ENCODE measurements at places on chromosomes 6 and 20. TPM values are rescaled to one million over a fixed set of nuclear protein-coding genes. Genes with fewer than 3 reads are reported as not detected.

DNA sequence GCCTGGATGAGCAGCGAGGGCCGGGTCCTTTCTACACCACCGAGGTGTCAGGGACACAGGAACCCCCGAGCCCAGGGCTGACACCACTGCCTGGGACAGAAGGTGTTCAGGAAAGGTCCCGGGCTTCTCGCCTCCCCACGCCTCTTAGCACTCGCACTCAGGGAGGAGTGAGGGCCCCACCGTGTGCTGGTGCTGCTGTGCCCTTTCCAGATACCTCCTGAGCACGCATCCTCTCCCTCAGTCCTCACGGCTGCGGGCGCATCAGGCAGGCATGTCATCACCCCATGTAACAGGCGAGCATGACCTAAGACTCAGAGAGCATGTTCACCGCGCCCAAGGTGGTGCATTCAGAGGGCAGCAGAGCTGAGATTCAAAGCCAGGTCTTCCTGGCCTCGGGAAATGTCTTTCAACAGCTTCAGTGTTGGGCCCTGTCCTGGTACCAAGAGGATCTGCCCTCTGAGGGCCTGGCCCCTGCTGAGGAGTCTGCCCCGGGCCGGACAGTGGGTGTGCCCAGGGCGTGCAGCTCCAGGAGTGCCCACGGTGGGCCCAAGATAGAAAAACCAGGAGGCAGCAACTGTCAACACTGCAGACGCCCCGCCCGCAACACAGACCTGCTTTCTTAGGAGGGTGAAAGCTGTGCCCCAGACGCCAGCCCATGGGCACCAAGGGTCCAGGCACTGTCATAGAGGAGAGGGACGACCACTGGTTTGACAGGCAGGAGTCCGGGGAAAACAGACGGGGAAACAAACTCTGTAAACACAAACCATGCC lies 29.2 kb downstream of the TGM2 start:
- no peak for DNase-seq

GRCh38 chr6:39197922-39198500 lies 31.3 kb downstream of the KCNK5 start:
- no peak for DNase-seq

GRCh38 chr6:143694560-143694959 lies 16.8 kb downstream of the PHACTR2 start:
- no peak for DNase-seq

DNA sequence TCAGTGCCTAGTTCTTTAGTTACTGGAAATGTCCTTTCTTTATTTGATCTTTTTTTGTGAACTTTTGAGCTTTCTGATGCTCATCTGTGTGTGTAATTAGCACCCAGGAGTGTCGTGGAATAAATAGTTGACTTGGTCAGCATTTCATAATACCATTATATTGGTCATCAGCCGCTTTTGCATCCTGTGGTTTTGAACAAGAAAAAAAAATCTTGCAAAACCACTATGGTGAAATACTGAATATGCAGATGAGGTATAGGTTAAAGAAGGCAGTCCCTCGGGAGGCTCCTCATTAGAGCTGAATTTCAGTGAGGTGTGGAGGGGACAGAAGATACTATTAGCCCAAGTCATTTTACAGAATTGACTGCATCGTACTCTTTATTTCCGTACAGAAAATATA lies 90.1 kb downstream of the FOXO3 start:
- DNase-seq = no peak

DNA sequence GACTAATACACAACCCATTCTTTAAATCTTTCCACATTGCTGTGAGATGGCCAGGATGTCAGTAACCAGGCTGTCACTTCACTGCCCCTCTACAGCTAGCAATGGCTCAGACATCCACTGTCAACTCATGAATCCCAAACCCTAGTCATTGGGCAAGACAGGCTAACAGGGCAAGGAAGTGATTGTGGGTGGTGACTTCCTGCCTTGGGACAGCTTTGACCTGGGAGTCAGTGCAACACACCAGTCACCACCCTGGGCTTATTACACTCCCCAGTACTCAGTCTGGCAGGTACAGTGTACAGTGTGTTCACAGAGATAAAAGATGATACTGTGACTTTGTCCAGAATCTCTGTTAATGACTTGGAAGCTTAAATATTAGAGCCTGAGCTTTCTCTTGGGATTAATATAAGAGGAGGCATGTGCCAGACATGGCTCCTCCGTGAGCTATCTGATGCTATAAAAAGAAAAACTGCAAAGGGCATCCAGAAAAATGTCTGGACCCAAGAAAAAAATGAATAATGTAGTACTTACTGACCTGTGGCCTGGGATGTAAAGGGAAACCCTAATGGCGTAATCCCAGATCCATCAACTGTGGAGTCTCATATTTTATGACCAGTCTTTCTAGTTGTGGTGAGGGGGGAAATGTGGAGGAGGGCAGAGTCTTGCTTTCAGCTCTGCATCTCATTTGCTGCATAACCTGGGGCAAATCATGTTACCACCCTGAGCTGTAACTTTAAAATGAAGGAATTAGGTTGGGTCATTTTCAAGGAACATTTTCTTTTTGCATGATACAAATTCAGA lies 244.4 kb downstream of the SLC24A3 start:
- no peak for DNase-seq

The PERP gene
- 42.4 TPM for total RNA-seq

The FARS2 gene
- total RNA-seq = 6.8 TPM

The TMEM244 gene
- not detected for total RNA-seq
